Activated CD4-positive, alpha-beta T cell treated with anti-CD3 and anti-CD28 coated beads for 24 hours (primary cell): ENCODE measurements at places on chromosomes 7 and 10.

DNA sequence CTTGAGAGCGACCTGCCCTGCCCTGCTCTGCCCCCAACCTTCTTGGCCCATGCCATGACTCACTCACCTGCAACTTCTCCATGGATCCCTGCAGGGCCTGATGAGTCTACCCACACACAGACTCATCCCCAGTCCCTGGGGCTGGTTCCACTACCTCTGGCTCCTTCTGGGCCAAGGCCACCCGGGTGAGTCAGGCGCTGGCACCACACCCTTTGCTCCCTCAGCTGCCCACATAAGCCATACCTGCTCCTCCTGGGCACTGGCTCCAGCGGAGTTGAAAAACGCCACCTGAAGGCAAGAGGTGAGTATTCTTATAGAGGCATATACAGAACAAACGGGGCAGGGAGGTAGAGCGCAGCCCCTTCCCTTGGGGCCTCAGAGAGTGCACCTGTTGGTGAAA, 16.2 kb upstream of the MTPAP start:
- DNase-seq: no peak

DNA sequence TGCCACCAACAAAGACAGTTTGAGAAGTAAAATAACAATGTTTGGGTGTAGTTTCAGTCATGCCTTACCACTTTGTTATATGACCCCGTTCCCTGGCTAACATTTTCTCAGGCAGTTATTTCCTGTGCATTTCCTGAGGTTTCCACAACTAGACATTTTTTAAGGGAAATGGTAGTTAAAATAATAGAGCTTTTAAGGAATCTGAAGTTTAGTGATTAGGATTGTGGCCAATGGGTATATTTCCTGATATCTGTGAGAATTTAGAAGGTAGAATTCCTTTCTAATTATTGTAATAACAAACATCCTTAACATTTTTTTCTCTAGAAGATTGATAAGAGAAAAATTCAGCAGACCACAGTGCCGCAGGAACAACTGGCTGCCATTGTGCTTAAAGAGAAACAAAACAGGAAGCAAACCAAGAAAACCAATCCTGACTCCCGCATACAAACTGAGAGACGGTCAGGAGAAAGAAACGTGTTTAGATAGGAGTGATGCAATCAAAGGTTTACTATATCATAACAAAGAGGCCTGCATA, 193.6 kb downstream of the MBL2 start:
- DNase-seq: no peak

GRCh38 chr10:70164163-70164562, 6.2 kb downstream of the SAR1A start:
- DNase-seq: no peak

DNA sequence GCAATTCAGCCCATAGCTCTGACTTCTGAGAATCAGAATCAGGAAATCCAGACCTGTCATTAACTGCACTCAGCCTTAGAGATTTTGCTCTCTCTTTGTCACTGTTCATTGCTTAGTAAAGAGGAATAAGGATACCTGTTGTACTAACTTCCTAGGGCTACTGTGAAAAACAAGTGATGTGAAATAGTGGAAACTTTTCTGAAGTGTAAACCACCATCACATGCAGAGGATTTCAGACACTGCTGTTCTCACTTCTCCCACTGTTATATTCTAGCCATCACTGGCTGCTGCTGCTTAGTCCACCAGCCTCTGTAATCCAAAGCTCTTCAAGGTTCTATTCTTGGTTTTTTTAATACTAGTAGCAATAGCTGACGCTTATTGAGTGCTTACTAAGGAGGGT, 129.6 kb upstream of the CCDC6 start:
- no peak for DNase-seq

- DNase-seq: no peak
Measured at GRCh38 chr10:74165530-74165901, 14.5 kb downstream of the ADK start.

- DNase-seq: no peak
Measured at GRCh38 chr10:43404704-43405084, 4.3 kb downstream of the HNRNPF start.

- no peak for DNase-seq
Measured at GRCh38 chr7:128758553-128758952, 17.0 kb downstream of the OPN1SW start.

- DNase-seq: no peak
Measured at GRCh38 chr7:154916856-154917807, 85.8 kb downstream of the PAXIP1 start.

GRCh38 chr7:69801729-69802682, 203.7 kb downstream of the AUTS2 start:
- DNase-seq: no peak

DNA sequence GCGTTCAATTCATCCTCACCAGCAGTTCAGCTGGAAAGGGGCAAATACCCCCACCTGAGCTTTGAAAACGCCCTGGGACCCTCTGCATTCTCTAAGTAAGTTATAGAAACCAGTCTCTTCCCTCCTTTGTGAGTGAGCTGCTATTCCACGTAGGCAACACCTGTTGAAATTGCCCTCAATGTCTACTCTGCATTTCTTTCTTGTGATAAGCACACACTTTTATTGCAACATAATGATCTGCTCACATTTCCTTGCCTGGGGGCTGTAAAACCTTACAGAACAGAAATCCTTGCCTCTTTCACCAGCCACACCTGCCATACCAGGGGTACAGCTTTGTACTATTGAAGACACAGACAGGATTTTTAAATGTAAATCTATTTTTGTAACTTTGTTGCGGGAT, 155.8 kb upstream of the LANCL2 start:
- no peak for DNase-seq

- DNase-seq: peak; percentile 33
Measured at GRCh38 chr7:102431617-102432298, 1.6 kb upstream of the ORAI2 start.

GRCh38 chr7:140275069-140275965, 98.5 kb upstream of the KDM7A start:
- DNase-seq: no peak

DNA sequence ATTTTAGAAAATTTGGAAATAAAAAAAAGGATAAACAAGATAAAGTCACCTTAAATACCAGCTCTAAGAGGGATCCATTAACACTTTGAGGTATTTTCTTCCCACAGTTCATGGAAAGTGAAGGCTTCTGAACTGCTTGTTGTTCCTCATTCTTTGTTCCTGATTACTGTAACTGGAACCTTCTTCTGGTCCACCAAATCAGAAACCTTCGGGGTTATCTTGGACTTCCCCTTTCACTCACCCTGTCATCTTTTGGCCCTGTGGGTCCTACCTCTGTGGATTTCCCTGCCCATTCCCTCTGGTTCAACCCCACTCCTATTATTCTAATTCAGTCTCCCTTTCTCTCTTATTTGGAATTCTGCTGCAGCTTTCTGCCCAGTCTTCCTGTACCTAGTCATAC, 116.5 kb upstream of the PRPS1L1 start:
- no peak for DNase-seq

- no peak for DNase-seq
Measured at GRCh38 chr10:77608281-77608680, 29.3 kb downstream of the KCNMA1 start.

DNA sequence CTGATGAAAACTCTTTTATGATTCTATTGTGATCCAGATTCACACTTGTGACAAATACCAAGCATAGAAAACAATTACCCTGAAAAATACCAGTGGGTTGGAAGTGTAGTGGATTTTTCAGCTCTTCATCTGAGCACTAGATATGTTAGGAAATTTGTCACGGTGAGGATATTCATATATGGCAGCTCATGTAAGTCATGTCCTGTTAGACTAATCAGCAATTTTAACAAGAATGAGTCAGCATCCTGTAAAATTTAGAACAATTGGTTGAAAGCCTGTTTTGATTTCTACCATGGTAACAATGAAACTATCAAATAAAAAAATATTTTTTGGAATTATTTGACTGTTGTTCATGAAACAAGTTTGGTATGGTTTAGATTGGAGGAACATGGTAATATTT, 334.3 kb downstream of the CACNA2D1 start:
- DNase-seq: no peak

DNA sequence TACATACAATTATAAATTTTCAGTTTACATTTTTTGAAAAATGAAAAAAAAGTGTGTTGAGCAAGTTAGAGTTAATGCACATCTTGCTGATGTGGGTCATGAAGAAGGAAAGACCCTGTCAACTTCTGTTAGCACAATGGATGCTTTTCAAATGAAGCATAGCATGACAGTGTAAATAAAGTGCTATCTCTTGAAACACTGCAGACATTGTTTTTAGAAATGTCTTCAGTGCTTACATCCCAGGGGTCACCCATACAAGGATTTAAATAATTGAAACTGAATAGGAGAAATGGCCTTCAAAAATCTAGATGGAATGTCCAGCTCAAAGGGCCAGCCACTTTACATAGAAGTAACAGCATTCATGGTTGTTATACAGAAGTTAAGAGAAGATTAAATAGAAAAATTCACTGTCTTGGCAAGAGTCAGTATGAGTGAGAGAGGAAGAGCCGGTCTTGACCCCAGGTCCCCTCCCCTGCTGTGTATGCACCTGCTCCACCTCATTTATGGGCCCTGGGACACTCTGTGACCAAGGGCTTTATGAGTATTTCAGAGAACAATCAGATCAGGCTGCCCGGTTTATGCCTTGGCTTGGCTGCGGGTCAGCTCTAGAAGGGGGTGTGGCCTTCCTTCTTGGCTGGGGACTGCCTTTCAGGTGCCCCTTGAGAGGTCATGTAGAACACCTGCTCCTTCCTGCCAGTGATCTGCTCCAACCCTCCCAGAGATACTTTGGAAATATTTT, 237.7 kb upstream of the TMEM72 start:
- no peak for DNase-seq

DNA sequence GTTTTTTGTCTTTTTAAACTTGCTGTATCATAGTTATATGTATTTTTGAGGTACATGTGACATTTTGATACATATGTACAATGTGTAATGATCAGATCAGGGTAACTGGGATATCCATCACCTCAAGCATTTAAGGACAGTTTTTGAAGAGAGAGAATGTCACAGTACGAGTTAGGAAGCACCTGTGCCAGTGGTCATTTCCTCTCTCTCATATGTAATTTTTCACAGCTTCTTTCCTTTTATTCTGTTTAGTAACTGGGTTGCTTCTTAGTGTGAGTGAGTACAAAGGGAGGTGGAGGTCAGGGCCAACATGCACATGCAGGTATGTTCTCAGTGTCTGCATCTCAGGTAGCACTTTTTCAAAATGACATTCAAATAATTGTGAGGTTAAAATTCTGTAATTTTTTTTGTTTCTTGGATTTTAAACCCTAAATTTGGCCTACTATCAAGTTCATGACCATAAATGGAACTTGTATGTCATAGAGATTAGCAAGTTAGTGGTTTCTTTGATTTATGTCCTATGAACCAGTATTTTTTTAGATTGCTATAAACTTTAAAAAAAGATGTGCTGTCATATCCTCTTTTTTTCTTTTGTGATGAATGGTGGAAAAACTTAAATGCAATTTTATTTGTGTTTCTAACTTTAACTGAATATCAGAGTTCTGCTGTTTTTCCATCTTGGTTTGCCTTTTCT, 42.7 kb downstream of the SNX10 start:
- no peak for DNase-seq

DNA sequence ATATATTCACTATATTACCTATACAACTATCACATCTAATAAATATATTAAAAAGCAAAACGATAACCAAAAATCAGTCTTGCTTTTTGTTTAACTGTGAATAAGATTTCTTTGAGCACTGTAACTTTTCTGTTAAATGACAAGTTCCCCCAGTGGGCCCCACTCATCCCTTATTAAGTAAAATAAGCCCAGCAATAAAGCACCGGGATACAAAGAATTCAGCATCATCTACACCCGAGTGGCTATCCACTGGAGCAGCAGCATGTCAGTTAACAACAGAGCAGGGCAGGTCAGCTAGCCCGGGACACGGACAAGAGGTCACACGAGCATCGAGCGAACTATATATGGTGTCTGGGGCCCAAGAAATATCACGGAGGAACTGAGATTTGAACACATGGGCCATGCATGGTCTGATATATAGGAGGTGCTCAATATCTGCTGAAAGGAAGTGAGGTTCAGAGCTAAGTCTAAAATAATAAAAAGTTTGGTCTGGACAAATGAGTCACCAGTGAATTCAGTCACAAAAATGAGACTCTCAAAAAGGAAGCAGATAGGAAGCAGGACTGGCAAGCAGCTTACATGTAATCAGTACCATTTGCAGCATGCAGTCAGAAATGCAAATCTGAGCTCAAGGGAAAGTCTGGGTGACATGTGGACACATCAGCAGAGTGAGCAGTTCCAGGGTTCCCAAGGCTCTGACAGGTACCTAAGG, 4.1 kb downstream of the ERCC6 start:
- no peak for DNase-seq

GRCh38 chr10:109239371-109239770, 683.9 kb downstream of the XPNPEP1 start:
- DNase-seq: no peak

DNA sequence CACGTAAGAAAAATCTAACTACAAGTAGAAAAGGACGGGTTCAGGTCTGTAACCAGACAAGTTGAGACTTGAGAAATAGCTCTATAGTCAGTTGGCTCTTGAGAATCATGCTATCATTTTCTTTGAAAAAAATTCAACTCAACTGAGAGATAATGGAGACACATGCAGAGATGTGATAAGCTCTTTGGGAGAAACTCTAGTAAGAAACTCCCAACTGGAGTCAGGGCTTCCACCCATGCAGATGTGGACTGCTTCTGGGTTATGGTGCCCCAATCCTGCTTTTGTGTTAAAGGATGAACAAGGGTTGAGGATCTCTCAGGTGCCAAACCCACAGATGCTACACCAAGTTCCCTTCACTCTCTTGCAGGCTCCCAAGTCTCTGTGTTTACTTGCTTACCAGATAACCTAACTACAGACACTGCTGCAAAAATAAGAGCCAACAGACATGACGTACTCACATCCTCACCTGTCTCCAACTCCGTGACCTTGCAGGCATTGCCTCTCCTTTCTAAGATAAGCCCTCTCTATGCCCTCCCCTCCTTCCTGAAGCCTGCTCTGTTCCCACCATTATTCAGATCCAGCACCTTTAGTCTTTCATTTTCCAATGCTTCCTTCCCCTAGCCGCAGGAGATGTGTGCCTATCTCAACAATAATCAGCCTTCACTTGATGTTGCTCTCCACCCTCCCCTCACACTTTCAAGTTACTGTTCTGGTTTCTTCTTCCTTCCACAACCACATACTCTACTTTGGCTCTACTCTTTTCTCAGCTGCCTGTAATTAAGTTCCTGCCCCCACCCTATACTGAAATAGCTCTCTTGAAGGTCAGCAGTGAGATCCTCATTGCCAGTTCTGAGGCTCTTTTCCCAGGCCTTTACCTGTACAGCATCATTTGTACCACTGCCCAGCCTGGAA, 130.0 kb downstream of the ICA1 start:
- DNase-seq: no peak

GRCh38 chr10:78472551-78472890, 438.9 kb downstream of the RPS24 start:
- DNase-seq: no peak

- DNase-seq: no peak
Measured at GRCh38 chr7:108135446-108136190, 5.5 kb upstream of the LAMB4 start.
